ENCODE measurements at places on chromosomes 3 and 15.

DNA sequence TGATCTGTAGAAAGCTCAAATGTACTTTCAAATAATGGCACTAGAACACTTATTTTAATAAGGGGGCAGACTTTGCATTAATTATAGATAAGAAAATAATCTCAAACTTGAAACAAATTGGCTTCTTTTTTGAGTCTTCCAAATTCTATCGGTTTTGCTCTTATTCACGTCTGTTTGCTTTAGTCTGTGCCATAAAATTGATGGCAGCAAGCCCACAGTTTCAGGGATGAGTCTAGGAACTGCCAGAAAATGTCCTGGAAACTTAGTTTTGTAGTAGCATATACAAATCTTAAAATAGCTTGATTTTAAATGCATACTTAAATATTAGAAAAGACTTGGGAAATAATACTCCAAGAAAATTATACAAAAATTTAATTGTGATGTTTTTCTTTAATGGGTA, 39.7 kb downstream of the BCHE start:
- no peak for DNase-seq

GRCh38 chr3:58095603-58096138, 87.4 kb downstream of the FLNB start:
- no peak for DNase-seq

DNA sequence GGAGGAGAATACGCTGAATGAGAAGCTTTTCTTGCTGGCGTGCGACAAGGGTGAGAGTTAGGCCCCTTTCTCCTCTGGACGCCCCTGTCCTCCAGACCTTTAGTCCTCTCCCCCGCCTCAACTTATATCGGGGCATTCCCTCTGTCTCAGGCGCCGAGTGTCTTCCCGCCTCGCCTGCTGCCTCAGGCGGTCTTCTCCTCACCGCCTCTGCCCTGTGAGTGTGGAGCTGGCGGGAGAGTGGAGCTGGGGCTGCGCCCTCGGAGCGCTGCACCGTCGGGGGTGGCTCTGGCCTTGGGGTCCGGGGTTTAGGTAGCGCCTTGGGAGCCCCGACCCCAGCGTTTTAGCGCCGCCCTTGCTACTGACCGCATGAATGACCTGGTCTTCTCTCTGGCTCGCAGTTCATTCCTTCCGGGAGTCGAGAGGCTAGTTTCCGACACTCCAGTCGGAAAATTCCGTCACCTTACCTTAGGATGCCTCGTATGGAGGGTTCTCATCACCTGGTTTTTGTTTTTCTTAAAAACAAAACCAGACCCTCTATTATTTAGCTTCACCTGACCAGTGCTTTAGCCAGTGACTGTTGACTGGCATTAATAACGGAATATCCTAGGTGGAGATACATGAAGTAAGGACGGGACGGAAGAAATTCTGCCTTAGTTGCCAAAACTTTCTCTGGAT, 985 bp downstream of the TRPC1 start:
- no peak for DNase-seq

- no peak for DNase-seq
These were observed 382.0 kb upstream of the SOX14 start for GRCh38 chr3:137382005-137382594.

DNA sequence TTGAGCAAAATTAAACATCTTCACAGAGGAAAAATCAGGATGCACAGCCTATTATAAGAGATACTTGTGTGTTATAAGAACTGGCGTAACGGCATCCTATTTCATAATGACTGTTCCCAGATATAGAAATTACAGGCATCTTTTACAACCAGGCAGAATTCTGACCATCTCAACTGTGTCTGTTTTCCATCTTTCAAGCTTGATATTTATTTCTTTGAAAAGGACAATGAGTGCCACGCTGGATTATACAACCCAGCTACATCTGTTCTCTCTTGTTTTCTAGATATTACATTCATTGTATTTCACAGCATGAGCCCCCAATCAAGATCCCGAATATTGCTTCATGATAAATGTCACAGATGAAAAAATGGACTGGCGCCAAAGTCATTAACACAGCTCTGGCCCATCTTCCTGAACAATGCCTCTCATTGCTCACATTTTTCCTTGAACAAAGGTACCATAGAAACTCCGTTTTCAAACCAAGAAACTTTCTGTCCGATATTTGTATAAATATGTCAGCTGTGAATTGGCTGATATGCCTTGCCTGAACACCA, 420.6 kb downstream of the TBL1XR1 start:
- no peak for DNase-seq

DNA sequence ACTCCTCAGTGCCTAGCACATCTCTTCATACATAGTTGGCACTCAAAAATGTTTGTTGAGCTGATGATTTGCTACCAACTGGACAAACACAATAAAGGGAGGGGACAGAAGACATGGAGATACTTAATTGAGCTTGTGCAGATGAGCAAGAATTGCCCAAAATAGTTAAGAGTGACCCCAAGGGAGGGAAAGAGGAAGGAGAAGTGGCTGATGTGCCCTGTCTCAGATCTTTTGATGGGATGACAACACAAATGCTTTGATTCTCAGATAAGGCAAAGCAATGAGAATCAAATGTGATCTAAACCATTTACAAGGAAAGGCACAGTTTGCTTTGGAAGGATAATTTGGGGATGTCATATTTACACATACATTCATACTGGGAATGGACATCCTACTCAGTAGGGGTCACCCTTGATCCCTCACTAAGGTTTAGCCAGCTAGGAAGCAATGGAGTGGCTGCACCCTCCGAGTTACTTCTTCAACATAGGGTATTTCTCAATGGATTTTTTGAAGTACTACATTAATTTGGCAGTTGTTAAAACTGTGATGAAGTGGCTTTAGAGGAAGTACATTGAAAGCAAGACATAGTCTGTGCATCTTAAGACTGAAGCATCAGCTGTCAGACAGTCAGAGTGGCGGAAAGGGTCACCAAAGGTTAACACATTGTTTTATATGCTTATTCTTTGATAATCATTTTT, 21.9 kb upstream of the SSR3 start:
- DNase-seq = no peak

GRCh38 chr15:60130398-60130797, 126.3 kb downstream of the FOXB1 start:
- no peak for DNase-seq

- DNase-seq = no peak
These were observed 84.4 kb upstream of the GOLGA6B start for GRCh38 chr15:72570059-72570458.

DNA sequence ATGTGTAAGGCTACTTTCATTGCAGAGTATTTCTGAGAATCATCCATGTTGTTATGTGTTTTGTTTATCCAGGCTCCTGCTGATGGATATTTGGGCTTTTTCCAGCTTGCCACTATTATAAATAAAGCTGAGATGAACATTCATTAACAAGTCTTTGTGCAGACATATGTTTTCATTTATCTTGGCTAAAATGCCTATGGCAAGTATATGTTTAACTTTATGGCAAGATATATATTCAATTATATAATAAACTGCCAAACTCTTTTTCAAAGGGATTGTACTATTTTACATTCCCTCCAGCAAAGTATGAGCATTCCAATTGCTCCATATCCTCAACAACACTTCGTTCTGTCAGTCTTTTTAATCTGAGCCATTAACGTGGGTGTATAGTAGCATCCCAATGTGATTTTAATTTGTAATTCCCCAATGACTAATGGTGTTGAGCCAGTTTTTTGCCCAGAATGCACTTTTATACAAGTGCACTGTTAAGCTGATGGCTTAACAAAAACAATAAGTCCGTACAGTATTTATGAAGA, 452.4 kb downstream of the SHQ1 start:
- no peak for DNase-seq

GRCh38 chr3:147775816-147776530, 366.8 kb downstream of the ZIC1 start:
- no peak for DNase-seq

GRCh38 chr3:55619046-55619808, 132.1 kb upstream of the WNT5A start:
- no peak for DNase-seq

GRCh38 chr3:158105119-158105709, 1.0 kb downstream of the SHOX2 start:
- no peak for DNase-seq
